ENCODE measurements at places on chromosomes 7 and 10. TPM values are rescaled to one million over a fixed set of nuclear protein-coding genes. Genes with fewer than 3 reads are reported as not detected.

Gene EGR2
- 76.7 TPM for total RNA-seq

GRCh38 chr7:128201067-128201689 lies 39.9 kb upstream of the LEP start:
- DNase-seq, result peak; percentile 12

- no peak for DNase-seq
These were observed 156.8 kb downstream of the FRMD4A start for GRCh38 chr10:14173706-14174594.

Gene ZNF212
- 28.0 TPM for total RNA-seq

Gene SPDYE11
- total RNA-seq, result not detected

DNA sequence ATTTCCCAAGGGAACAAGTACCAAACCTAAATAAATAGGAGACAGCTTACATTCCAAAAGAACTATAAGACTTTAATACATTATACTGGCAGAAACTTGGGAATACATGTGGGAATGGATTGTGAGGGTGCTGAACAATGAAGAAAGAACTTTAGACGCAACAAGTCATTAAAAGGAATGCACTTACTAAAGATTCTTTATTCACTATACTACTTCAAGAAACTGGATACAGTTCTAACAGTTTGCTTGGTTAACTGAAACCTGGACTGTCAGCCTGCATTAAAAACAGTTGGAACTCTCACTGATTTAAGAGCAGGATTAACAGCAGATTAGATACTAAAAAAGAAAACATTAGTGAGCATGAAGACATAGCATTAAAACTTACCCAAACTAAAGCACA lies 12.0 kb downstream of the CACUL1 start:
- DNase-seq, result no peak

GRCh38 chr10:60099998-60100747 lies 193.8 kb upstream of the CCDC6 start:
- no peak for DNase-seq

DNA sequence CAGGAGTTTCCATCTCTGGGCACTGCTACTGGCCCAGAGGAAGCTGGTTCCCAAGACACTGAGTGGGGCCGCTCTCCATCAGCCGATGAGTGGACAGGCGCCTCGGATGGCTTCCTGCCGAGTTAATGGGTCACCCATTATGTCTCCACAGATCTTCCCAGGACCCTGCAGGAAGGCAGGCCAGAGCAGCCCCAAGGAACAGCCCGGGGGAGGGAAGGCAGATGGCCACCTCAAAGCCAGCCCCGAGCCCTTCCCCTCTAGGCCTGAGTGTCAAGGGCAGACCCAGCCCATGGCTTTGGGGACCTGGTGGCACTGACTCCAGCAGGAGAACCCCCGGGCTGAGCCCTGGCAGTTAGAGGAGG lies 3.4 kb upstream of the LFNG start:
- no peak for DNase-seq

Gene NEUROG3
- total RNA-seq, result 0.39 TPM

DNA sequence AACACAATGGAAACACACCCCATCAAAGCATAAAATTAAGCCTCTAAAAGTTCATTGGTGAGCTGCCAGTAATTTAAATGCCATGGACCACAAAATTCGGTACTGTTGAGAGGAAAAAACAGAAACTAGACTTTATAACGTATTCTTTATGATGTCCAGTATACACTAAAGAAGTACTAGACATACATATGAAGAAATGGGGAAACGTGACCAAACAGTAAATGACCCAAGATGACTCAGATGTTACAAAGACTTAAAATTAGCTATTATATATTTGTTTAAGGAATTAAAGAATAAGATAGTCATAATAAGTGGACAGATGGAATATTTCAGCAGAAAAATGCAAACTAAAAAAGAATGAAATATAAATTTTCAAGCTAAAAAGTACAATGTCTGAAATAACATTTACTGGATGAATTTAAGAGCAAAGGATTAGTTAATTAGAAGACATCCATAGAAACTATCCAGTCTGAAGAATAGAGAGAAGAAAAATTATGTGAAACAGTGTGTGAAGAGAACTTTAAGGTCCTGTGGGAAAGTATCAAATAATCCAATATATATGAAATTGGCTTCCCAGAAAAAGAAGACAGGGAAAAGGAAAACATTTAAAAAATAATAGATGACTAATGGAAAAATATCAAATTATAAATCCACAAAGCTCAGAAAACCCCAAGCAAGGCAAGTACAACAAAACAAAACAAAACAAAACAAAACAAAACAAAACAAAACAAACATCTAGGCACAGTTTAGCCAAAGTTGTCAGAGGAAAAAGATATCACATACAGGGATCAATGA lies 69.4 kb downstream of the SAMD9 start:
- no peak for DNase-seq

DNA sequence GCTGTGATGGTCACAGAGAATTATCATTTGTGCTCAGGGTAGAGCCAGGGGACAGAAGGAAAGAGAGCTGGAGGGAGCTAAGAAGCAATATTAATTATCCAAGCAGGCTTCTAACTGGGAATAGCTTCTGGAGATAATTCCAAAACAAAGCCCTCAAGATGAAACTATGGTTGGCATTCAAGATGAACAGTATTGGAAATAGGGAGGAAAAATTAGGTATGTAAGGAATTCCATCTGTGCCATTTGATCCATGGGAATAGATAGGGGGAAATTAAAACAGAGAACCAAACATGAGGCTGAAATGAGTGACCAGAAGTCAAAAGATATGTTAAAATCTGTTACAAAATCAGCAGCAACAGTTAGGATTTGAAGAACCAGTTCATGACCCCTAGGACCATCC lies 75.3 kb downstream of the NDUFB2 start:
- DNase-seq, result no peak

GRCh38 chr7:32941181-32941580 lies 16.1 kb upstream of the FKBP9 start:
- DNase-seq, result no peak

GRCh38 chr10:124285587-124286527 lies 132.9 kb downstream of the OAT start:
- DNase-seq, result no peak

GRCh38 chr7:77813180-77813579 lies 14.6 kb downstream of the PHTF2 start:
- no peak for DNase-seq

- DNase-seq, result no peak
These were observed 7.4 kb upstream of the UCMA start for GRCh38 chr10:13241613-13242012.

DNA sequence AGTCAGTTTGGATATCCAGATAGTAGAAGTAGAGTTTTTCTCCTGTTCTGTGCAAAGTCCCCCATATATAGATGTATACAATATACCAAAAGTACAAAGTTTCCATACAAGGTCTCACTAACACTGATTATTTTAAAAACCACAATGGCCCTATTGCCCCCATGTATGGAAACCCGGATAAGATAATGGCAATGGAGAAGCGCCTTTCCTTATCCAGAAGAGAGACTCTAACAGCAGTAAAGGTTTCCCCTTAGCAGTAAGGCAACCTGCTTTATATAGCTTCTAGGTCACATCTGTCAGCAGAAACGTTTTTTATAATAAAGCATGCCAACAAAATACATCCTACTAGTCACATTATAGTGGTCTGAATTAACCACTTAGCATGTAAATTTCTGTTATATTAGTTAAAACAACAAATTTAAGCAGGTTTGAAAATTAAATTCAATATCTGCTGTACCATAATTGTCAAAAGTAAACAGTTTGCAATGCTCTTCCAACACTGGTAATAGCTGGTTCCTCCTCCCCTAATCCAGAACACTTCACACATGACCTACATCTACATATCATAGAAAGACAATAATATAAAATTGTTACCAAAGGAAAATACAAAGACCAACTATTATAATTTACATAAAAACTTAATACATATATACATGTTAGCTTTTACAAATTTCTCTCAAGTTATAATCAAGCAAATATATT lies 22.4 kb downstream of the USP6NL start:
- no peak for DNase-seq

DNA sequence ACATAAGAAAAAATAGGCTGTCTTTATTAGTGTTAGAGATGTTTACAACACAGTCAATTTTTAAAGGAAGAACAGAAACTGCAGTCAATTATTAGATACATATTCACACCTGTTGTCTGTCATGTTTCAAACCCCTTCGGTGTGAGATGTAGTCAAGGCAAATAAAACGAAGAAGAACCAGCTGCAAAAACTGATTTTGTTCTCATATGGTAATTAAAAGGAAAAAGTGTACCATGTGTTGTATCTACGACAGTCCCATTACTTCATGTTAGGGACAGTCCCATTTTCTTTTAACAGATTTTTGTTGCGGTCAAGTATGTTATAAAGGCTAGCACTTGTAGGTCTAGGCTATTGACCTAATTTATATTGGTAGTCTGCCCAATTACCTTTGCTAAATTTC lies 149.4 kb downstream of the LRRN3 start:
- no peak for DNase-seq

Gene EXOC6
- 9.2 TPM for total RNA-seq

DNA sequence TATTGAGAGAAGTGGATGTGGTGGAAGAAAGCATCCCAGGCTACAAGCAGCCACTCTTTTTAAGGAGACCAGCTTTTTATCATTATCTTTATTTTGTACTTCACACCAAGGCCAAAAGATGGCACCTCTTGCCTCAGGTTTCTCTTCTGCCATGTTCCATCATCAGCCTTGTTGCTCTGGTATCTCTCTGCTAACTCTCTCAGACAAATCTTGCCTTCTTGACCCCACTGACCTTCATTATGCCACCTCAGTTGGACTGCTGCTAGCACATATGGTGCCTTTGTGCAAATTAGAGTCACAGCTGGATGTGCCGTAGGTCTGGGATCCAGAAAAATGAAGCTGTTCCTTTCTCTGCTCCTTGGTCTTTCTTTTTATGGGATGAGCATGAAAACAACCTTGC lies 47.1 kb upstream of the DYNC1I1 start:
- DNase-seq, result no peak

Gene CYP26A1
- total RNA-seq, result not detected

DNA sequence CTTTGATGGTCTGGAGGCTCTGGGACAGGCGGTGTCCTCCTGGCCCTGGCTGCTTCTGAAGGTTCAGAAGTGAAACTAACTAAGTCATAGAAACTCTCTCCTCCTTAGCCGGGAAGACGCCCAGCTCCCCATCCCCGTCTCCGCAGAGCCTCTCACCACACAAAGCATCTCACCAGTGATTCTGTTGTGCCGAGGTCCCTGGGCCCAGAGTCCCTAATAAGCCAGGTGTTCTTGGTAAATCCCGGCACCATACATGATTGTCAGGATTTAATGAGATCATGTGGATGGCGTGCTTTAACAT lies 9.4 kb downstream of the HKDC1 start:
- DNase-seq, result no peak

GRCh38 chr10:73485320-73485719 lies 10.5 kb downstream of the PPP3CB start:
- DNase-seq, result no peak

DNA sequence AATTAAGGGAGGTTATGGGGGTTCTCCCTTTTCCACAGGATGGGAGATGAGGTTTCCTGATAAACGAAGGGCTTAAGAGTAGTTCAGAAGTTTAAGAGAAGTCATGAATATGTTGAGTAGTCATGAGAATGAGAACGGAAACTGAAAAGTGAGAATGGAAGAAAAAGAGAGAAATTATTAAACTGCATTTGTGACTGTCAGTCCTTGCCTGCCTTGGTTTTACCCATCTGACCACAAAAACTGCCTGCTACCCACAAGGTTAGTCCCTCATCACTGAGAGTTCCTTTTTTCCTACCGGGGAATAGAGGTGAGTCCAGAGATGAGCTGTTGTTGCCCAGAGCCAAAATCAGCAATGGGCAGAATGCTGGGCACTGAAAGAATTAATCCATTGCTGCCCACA lies 174.1 kb upstream of the BET1 start:
- no peak for DNase-seq

DNA sequence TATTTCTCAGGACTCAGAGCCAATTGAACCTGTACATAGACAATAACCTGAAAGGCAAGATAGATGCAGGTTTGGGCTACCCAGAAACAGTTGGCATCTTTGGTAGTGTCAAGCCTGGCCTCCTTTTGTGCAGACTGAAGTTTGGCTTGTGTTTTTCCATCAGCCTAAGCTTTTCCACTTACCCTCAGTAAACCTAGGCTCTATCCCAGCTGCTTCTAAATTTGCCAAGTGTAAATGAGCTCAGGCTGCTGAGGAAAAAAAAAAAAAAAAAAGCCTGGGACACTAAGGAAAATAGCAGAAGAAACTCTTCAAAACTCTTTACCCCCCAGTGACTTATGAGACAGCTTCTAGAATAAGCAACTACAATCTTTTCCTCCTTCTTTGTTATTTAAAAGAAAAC lies 316.3 kb upstream of the SORCS1 start:
- no peak for DNase-seq

Gene ASB10
- total RNA-seq, result not detected

Gene AZGP1
- total RNA-seq, result not detected

DNA sequence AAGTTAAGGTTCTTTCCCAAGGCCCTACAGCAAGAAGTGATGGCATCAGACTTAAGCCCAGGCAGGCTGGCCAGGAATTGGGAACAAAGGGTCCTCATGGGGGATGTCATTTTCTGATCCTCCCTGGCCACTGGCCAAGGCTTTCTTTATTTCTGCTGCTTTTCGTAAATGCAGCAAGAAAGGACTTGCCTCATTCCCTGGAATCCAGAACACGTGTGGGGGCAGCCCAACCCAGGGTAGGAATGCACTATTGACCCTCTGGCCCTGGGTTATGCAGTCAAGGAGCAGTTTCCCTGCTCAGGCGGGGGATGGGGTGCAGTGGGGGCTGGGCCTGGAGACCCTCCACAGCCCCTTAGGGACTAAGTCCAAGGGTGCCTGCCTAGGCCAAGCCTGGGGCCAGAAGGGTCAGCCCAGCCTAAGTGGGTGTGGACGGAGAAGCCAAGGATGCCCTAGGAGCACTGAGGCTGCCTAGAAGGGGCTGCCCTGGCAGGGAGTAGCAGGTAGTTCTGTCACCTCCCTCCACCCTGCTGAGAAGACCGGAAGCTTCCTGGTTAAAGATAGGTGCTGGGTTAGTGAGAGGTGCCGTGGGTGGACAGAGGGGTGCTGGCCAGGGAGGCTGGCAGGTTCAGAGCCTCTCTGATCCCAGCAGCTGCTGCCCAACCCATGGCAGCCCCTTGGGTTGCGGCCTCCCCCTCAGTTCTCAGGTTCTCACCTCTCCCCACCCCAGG lies 179.2 kb downstream of the SH3PXD2A start:
- no peak for DNase-seq
